ENCODE measurements at places on chromosomes 11 and 22.

GRCh38 chr11:1864831-1865665 lies 12.2 kb downstream of the LSP1 start:
- DNase-seq, result no peak

DNA sequence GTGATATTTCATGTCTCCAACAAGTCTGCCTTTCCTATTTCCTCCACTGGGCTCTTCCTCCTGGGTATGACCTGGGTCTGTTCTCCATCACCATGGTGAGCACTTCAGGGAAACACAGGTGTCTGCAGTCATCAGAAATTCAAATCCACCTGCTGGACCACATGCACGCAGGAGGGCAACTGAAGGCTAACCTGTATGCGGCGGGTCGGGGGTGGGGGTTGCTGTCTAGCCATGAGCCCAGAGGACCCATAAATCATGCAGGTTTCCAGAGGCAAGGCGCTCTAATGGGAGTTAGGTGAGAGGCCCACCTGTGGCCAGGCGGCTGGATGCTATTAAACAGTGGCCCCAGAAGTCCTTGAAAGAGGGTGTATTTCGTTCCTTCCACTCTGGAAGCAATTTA lies 11.1 kb upstream of the PAMR1 start:
- DNase-seq, result no peak

- DNase-seq, result no peak
These were observed 45.0 kb downstream of the BBOX1 start for GRCh38 chr11:27085605-27086004.

DNA sequence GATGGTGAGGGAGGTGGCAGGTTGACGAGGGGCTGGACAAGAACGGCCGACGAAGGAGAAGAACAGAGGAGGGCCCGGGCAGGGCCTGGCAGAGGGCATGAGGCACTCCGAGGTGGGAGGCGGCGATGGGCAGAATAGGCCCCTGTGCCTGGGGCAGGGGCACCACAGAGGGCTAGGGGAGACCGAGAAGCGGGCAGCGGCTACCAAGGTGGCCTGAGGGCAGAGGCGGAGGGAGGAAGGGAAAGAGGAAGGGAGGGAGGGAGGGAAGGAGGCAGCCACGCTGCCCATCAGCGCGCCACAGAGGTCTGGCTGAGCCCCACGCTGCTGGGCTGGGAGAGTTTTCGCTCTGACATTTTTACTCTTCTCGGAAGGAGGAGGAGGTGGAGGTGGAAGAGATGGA lies 11.3 kb downstream of the LSP1 start:
- no peak for DNase-seq

GRCh38 chr22:49179175-49179574 lies 648.5 kb downstream of the BRD1 start:
- no peak for DNase-seq

DNA sequence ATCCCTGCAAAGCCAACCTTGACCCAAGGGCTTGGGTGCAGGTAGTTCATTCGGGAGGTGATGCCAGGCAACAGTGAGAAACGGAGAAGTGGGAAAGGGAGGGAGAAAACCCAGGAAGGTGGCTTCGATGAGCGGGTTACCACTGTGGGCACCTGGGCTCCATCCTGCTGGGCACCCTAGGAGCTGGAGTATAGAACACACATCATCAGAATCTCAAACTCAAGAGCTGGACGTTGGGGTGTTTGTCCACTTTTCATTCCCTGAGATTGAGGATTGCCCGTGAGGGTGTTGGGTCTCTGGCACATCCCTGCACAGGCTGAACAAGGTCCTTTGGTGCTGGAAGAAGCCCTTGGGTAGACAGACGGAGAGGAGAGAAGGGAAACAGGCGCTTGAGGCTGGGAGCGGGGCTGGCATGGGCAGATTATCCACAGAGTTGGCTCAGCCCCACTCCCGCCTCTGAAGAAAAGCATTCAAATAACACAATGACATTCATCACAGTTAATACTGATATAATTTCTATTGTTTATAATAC lies 70.4 kb downstream of the LRRC32 start:
- DNase-seq, result no peak

DNA sequence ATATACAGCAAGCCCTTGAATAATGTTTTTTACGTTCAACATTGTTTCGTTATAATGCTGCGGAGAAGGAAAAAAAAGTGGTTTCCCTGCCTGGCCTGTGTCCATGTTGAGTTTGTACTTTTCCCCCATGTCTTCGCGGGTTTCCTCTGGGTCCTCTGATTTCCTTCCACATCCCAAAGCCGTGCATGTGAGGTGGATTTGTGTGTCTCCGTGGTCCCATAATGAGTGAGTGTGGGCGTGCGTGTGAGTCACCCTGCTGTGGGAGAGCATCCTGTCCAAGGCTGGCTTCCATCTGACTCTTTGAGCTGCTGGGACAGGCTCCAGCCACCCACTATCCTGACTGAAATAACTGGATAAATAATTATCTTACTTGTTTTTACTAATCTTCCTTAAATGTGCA lies 29.6 kb upstream of the SNX19 start:
- DNase-seq, result no peak

GRCh38 chr11:41996533-41996932 lies 537.1 kb upstream of the LRRC4C start:
- no peak for DNase-seq

GRCh38 chr11:94583866-94584500 lies 16.8 kb downstream of the PIWIL4 start:
- no peak for DNase-seq

GRCh38 chr11:27040302-27041115 lies at the start of gene BBOX1:
Gene BBOX1 (plus strand): TSS chr11:27040815. CDS start chr11:27055431, 14,616 bp downstream.
- DNase-seq, result peak; percentile 21

GRCh38 chr22:37633625-37634416 lies 5.6 kb upstream of the SH3BP1 start:
- DNase-seq, result peak; percentile 65
